ENCODE measurements at places on chromosomes 4 and X. TPM values are rescaled to one million over a fixed set of nuclear protein-coding genes. Genes with fewer than 3 reads are reported as not detected.

GRCh38 chr4:68576272-68577125 is at the start of gene UGT2B17:
TSS of gene UGT2B17 (minus strand) at chr4:68576322. CDS start at chr4:68568484, 7,838 bp downstream.
- H3K4me3 ChIP-seq: no peak within 1 kb of the TSS
- DNase-seq: no peak
- no peaks in the 10 kb centered on the region for H3K27me3 ChIP-seq
- no peaks in the 10 kb centered on the region for H3K4me1 ChIP-seq

- no peak overlapping the region for H3K27ac ChIP-seq
- H3K4me3 ChIP-seq: no peak overlapping the region
- H3K27me3 ChIP-seq: no peaks in the 10 kb centered on the region
- DNase-seq: no peak
- no peaks in the 10 kb centered on the region for H3K36me3 ChIP-seq
Measured at GRCh38 chr4:141016117-141016798, 117.0 kb downstream of the RNF150 start.

DNA sequence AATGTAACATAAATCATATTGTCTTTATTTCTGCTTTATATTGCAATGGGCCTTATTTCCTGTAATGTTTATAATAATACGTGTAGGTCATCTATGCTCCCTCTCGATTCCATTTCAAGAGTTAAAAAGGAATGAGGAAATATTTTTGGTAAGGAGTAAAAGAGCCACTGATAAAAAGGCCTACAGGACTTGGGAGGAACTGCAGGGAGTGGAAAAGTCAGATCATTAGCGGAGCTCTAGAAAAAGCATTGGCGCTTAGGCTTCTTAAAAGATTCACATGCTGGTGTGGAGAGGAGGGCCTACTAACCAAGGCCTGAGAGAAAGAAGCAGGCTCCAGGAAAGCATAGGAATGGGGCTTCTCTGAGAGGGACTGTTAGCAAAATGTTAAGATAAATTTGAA is 82.9 kb upstream of the PNPLA4 start:
- no peaks in the 10 kb centered on the region for H3K4me1 ChIP-seq
- no peak for DNase-seq
- no peak overlapping the region for H3K4me3 ChIP-seq
- H3K27me3 ChIP-seq: no peaks in the 10 kb centered on the region
- H3K27ac ChIP-seq: no peak overlapping the region

GRCh38 chr4:102103368-102103767 is 241.9 kb downstream of the SLC39A8 start:
- no peaks in the 10 kb centered on the region for H3K27me3 ChIP-seq
- no peak overlapping the region for H3K4me3 ChIP-seq
- DNase-seq: no peak

F8A2 gene
- not detected for total RNA-seq

Data from WTC11 (cell line).